T-helper 9 cell (primary cell): ENCODE measurements at places on chromosomes 5 and 9.
A peak's percentile ranks its signal among the peaks of the same experiment; 100 is the strongest.

DNA sequence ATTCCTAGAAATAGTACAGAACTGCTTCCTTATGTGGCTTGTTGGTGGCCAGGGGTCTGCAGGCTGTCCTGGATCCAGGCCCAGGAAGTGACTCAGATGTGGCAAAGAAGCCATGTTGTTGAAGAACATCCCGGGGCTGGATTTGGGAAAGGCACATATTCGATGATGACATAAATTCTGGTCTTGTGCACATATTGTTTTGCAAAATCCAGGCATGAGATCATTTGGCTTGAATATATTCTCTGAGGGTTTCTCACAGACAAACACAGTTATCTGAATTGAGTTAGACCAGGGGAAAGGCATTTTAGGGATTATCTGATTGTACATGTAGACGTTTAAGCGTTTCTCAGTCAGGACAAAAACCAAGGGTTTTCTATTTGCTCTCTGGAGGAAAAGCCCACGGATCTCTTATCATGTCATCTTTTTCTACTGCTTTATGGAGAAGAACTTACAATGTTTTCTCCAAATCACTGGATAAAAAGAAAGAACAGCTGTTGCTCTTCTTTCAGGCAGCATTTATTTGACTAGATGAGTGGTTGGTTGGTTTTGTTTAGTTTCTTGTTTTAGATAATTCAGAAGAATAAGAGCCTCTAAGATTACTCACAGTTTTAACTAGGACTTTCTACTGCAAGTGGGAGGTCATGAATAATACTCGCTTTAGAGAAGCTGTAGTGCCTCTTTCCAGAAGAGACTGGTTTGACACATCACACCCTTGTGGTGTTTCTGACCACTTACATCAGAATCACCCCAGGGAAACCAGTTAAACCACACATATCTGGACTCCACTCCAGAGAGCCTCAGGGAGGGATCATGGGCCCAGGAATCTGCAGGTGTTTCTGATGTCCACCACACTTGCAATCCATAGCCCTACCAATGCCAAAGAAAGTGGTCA lies 29.5 kb upstream of the LHFPL2 start:
- DNase-seq = no peak

GRCh38 chr5:100550531-100551051 lies 15.4 kb downstream of the FAM174A start:
- DNase-seq = no peak

GRCh38 chr5:132095424-132095972 lies 21.9 kb downstream of the CSF2 start:
- no peak for DNase-seq

GRCh38 chr5:20157089-20157488 lies 169.1 kb upstream of the CDH18 start:
- no peak for DNase-seq

GRCh38 chr9:81819859-81820546 lies 108.2 kb upstream of the SPATA31D4 start:
- no peak for DNase-seq

- DNase-seq = no peak
Observed at GRCh38 chr5:94702729-94703128, 84.3 kb downstream of the SLF1 start.

DNA sequence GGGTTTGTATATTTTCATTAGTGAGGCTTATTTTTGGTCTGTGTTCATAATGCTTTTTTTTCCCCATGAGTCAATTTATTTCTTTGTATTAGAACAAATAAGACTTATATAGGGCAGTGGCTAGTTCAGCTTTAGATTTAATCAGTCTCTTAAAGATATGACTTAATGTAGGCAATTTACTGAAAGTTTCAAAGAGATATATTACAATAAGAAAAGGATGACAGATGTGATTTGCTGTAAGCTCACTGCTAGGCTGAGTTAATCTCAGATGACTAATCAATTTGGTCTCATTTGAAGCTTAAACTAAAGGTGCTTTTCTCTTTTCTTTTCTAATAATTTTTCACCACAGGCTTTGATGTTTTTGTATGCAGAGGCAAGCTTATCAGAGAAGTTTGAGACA lies 291.8 kb upstream of the DAP start:
- DNase-seq = no peak

- no peak for DNase-seq
Observed at GRCh38 chr5:138354387-138354786, 1.9 kb downstream of the KDM3B start.

GRCh38 chr9:117095081-117095480 lies 319.8 kb downstream of the ASTN2 start:
- DNase-seq = no peak

- DNase-seq = no peak
Observed at GRCh38 chr9:100466171-100466828, 6.6 kb upstream of the TMEFF1 start.

- no peak for DNase-seq
Observed at GRCh38 chr9:116646661-116647514, 40.2 kb upstream of the TRIM32 start.

GRCh38 chr5:133193794-133194193 lies 142.0 kb downstream of the HSPA4 start:
- DNase-seq = no peak

DNA sequence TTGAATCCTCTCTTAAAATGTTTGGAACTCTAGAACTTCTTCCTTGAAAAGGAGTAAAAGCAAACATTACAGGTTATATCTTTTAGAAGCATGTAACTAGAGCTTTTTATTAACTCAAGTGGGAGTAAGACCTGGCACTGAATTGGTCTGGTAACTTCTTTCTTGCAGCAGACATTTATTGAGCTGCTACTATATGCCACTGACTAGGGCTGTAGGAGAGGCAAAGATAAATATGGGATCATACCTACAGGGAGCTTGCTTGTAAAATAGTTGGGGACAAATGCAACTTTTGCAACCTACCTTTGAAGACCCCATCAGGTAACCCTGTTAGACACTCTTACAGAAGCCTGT lies 231.9 kb upstream of the TUT7 start:
- DNase-seq = no peak

GRCh38 chr5:132090107-132090506 lies 16.5 kb downstream of the CSF2 start:
- DNase-seq = no peak

GRCh38 chr9:87622923-87623322 lies 103.0 kb upstream of the CTSL start:
- no peak for DNase-seq

DNA sequence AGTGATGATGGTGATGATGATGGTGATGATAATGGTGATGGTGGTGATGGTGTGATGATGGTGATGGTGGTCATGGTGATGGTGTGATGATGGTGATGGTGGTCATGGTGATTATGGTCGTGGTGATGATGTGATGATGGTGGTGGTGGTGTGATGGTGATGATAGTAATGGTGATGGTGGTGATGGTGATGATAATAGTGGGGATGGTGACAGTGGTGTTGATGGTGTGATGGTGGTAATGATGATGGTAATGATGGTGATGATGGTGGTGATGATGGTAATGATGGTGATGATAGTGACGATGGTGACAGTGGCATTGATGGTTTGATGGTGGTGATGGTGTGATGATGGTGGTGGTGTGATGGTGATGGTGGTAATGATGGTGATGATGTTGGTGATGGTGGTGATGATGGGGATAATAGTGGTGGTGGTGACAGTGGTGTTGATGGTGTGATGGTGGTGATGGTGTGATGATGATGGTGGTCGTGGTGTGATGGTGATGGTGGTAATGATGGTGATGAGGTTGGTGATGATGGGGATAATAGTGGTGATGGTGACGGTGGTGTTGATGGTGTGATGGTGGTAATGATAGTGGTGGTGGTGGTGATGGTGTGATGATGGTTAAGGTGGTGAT lies 6.5 kb downstream of the STKLD1 start:
- DNase-seq = no peak

GRCh38 chr9:110041452-110041851 lies 166.5 kb downstream of the C9orf152 start:
- no peak for DNase-seq

DNA sequence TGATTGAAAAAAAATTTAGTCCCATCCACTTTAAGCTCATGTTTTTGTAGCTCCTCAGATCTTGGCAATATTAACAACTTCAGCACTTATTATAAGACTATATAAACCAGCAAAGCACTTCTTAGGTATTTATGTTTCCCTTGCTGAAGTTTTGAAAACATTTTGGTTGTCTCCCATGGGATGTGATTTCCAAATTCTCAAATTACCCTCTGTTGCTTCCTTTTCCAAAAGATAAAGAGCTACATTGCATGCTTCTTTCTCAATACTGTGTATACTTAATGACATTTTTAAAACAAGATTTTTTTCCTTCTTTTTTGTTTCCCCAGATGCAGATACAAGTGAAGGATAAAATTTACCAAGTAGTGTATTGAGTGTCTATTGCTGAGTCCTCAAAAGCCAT lies 567.1 kb downstream of the CSNK1G3 start:
- DNase-seq = no peak

DNA sequence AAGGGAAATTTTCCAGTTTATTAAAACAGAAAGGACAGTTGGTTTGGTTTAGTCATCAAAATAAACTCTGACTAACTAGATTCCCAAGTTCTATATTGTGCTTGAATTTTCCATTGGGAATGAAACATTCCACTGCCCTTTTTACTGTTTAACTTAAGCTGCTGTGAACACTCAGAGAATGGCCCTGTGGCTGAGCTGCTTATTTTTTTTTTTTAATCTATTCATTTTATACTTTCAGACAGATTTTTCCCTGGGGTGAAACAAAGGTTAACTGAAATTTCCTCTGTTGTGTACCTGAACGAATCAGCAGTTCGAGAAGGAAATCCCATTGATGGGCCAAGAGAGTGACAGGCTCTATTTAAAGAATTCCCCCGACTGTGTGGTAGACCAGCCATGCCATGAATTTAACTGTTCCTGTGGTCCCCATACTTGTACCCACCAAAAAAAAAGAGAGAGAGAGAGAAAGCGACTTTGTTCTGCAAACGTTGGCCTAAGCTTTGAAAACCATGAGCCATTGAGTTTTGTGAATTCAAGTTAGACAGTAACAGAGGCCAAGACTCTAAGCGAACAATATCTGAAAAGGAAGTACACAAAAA lies 138.7 kb upstream of the GRHPR start:
- no peak for DNase-seq

DNA sequence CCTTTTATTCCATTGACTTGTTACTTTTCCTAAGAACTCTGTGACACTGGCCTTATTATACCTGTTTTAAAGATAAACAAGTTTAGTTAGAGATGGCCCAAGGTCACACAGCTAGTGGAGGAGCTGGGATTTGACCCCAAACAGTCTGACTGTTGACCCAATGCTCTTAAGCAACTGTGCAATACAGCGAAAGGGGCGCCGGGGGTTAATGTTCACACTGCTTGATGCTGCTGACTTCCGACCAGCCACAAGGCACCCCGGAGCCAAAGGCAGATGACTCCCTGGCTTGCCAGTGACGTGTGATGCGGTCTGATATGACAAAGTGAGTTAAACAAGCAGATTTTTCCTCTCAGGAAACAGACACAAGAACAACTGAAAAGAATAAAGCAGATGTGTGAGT lies 23.9 kb downstream of the PIK3R1 start:
- peak; percentile 65 for DNase-seq

DNA sequence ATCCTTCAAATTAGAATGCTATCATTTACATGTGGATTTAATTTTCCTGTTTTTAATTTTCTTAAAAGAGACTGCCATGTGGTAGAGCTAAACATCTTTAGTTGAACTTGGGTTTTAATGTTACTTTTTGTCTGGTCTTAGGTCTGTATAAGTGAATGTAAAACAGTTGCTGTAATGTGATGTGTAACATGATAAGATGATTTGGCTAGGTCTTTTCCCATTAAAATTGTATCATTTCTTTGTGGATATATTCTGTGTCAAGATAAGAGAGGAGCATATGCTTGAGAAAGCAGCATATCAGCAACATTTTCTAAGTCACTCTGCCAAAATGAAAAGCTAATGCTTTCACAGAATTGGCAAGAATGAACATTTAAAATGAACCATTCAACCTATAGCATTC lies 18.5 kb downstream of the TMEM167A start:
- no peak for DNase-seq
